ENCODE measurements at places on chromosomes 16 and 17.

DNA sequence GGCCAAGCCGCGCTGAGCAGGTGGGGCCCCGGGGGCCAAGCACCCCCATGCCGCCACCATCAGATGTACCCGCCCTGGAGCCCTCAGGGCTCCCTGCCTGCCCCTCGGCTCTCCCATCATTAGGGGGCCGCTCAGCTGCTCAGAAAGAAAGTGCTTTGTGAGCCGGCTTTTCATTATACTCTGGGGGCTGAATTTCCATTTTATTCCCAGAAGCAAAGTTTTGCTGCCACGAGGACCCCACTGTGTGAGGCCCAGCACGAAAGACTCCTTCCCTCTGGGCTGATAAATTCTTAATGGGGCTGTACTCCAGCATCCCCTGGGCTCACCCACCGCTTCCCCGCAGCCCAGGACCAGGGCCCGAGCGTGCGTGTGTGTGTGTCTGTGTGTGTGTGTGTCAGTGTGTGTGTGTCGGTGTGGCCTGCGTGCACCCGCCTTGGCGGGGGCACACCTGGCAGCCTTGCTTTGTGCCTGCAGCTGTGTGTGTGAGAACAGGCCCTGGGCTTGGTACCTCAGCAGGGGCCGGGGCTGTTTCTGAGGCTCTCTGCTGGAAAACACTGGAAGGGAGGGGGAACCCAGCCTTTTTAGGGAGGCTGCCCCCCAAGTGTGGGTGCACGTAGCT, 103.0 kb upstream of the GSE1 start:
- no peak for DNase-seq

- peak; percentile 95 for DNase-seq
These were observed 199.8 kb upstream of the CHMP6 start for GRCh38 chr17:80791758-80792284.

- no peak for DNase-seq
These were observed 1.2 kb downstream of the MAF start for GRCh38 chr16:79599256-79599836.

DNA sequence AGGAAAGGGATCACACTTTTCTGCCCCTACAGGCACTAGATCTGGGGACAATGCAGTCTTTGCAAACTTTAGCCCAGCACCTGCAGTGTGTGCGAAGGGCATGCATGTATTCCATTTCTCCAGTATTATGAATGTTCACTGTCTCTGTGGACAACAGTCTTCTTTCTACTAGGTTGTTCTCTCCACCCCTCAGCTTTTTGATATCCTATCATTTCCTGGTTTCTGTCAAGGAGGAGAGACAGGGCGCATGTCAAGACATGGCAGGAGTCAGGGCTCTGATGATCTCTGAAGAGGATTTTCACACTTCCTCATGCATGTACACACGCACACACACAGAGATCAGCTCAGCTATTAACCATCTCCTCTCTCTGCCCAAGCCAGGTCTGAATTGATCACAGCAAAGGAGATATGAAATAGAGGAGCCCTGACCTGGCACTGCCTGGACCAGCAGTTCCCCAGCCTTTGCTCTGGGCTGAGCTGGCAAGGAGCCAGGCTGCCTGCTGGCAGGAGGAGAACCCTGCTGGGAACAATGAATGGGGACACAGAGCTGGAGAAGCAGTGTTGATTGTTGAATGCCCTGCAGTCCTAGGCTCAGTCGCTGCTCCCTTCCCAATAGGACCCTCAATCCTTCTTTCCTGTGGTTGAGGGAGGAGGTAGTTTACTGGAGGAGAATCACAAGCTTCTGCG, 2.6 kb downstream of the GPR179 start:
- no peak for DNase-seq

DNA sequence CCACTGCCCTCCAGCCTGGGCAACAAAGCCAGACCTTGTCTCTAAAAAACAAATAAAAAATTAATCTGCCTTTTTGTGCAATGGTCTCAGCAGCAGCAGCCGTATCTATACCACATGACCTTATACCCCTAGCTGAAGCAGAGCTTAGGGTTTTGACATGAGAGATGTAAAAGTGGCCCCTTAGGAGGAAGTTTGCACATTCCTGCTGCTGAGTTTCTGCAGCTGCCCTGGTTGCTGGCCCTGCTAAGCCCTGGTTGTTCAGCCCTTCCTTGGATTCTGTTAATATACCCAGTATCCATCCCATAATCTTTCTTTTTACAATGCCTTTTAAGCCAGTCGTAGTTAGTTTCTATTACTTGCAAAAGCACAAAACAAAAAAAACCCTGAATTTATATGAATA, 33.0 kb upstream of the PRKCB start:
- DNase-seq = no peak

- no peak for DNase-seq
These were observed 8.7 kb upstream of the SLC25A39 start for GRCh38 chr17:44333371-44333770.

DNA sequence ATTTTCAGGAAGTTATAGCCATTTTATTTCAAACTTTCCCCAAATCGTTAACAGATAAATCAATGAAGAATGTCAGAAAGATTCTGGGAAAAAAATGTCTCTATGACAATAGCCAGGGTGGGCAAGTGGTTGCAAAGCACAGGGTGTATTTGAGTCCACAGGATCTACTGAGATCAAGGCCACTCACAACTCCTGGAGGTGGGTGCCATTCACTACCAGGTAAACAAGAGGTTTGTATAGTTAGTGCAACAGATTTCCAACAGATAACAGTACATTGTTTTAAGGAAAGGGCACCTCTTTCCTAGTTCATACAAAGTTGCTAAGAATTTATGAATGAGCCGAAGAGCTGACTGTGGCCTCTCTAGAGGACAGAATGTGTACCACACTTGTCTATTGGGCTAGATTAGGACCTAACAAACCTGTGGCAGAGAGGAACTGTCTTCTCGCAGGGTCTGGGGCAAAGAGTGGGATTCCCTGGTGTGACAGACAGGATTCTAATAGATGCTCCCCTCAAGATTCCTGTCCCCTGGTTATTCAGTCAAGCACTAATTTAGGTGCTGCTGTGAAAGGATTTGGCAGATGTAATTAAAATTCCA, 52.0 kb upstream of the ZNF629 start:
- DNase-seq = no peak

DNA sequence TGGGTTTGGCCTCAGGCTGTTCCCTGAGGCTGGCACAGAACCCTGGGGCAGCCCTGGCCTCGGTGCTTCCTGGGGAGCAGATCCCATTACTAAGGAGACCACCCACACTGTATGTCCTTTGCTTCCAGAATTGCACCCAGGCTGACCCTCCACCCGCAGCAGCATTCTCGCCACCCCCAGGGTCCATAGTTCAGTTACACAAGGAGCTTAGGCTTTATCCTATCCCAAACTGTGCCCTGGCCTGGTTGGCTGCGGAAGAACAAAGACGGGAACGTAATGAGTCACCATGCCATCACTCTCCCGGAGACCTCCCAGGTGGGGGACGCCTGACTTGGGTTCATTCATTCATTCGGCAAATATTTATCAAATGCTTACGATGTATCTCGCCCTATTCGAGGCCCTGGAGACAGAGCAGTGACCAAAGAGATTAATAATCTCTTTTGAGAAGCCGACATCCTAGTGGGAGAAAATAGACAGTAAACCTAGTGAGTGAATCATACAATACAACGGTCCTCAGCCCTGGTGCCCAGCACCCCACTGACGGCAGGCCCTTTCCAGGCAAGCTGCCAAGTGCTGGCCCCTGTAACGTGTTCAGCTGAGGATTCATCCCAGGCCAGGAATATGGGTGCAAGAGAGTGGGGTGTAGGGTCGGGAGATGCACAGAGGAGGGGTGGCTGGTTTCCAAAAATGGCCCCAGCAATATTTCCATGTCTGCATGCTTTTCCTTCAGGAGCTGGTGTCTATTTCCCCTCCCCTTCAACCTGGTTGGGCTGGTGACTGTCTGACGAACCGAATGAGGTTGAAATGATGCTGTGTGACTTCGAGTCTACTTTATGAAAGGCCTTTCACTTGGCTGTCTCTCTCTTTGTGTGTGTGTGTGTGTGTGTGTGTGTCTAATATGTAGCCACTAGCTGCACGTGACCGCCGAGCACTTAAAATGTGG, 134.2 kb downstream of the MGAT5B start:
- no peak for DNase-seq

DNA sequence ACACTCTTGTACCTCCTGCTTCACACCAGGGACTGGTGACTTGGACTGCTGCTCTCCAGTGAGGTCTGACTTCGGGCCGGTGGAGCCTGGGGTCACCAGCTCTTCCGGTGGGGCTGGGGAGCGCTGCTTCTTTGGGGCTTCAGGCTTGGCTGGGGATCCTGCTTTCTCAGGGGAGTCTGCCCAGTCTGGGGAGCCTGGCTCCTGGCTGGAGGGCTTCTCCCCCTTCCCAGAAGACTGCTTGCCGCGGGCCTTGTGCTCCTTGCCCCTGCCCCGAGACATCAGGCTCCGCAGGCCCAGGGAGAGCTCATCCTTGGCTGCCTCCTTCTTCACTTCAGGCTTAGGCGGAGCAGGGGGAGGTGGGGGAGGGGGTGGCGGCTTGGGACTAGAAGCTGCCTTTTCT, 52.4 kb downstream of the MYO18A start:
- DNase-seq = no peak

DNA sequence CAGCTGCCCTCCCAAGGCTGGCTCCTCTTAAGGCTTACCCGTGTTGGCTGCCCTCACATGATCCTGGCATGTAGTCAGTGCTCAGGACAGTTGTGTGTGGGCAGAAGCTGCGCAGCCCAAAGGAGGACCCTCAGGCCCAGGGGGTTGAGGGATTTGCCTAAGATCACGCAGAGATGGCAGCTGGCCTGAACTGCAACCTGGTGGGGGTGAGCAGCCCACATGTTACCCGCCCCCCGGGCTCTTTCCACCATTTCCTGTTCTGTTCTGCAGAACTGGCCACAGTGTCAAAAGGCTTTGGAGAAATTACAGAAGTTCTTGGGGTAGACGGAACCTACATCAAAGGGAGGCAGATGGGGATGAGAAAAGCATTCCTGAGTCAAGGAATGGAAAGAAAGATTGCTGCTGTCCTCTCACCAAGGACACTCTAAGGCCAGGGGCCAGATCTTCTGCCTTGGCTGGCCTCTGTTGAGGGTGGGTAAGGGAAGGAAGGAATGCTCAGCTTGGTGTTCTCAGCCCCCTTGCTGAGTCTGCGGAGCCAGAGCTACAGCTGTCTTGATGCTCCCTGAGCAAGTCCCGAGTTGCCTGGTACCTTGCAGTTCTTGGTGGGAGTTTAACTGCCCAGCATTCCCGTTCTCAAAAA, 53.0 kb downstream of the EPN2 start:
- DNase-seq = no peak

DNA sequence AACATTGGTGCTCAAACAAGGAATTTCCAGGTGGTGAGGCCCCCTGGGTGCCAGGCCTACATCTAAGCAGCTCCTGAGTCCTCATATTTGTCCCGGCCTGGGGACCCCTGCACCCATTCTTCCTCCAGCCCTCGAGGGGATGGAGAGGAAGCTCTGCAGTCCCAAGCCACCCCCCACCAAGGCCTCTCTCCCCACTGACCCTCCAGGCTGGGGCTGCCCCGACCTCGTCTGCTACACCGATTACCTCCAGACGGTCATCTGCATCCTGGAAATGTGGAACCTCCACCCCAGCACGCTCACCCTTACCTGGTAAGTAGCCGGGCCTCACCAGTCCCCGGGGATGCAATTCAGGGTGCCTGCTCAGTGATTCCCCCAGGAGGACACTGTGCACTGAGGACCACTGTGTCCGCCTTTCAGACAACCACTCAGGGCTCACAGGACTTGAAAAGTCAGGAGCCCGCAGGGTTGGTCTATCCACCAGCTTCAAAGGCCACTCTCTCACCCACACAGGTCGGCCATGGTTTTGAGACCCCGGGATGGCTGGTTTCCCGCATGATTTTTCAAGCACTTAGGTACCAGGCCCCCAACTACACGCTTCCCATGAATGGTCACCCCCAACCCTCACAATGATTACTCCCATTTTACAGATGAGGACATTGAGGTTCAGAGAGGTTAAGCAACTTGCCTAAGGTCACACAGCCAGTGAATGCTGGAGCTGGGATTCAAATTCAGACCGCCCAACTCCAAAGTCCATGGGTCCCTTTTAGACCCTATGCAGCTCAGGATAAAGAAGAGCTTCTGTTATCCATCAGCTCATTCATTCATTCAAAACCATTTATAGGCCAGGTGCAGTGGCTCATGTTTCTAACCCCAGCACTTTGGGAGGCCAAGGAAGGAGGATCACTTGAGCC, 32.4 kb downstream of the IL21R start:
- no peak for DNase-seq

DNA sequence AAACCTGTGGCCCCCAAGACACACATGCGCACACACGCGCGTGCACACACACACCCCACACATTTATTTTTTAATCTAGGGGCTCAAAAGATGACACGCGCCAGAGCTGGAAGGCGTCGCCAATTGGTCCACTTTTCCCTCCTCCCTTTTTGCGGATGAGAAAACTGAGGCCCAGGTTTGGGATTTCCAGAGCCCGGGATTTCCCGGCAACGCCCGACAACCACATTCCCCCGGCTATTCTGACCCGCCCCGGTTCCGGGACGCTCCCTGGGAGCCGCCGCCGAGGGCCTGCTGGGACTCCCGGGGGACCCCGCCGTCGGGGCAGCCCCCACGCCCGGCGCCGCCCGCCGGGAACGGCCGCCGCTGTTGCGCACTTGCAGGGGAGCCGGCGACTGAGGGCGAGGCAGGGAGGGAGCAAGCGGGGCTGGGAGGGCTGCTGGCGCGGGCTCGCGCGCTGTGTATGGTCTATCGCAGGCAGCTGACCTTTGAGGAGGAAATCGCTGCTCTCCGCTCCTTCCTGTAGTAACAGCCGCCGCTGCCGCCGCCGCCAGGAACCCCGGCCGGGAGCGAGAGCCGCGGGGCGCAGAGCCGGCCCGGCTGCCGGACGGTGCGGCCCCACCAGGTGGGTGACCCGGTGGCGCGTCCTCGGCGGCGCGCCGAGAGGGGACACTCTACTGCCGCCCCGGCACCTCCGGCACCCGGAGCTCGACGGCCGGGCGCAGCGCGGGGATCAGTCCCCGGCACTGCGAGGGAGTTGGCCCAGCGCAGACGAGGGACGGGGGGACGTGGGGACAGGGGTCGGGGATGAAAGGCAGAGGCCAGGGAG, at the start of gene STAT5A:
Gene STAT5A, plus strand, starts transcription at position 522 of the 826 bp plus-strand sequence. CDS start 914 bp downstream, outside the sequence.
- no peak for DNase-seq

DNA sequence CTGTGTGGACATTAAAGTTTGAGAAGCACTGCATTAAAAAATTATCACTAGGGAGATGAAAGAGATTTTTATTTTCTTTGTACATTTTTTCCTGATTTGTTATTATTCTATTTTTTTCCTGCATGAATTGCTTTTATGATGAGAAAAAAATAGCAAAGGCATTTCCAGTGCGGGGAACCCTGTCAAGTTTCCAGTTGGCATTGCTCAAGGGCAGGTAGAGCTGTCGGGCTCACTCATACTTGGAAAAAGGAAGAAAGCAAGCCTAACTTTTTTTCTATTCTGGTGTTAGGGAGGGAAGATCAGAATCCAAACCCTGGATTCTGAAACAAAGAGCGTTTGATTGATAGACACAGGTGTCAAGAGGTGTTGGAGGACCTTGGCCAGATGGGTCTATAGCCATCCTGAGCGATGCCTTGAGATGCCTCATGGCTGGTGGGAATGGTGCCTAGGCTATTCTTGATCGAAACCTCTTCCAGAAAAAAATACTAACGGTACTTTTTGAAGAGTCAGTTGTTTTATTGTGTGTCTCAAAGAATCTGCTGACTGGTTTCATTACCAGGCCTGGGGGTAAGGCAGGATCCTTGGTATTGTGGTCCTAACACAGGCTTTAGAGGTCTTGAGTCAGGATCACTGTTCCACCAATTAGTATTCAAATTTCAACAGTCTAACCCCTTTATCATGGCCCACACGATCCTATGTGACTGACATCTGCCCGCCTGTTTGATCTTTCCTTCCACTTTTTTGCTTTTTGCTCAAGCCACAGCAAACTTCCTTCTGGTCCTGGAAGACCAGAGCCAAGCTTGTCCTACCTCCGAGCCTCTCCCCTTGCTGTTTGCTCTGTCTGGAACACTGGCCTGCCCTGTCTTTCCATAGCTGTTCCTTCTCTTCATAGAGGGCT, 20.1 kb downstream of the SNX29 start:
- no peak for DNase-seq
